ENCODE measurements at places on chromosomes 1 and 21. TPM values are rescaled to one million over a fixed set of nuclear protein-coding genes. Genes with fewer than 3 reads are reported as not detected.

LAPTM5 gene
- total RNA-seq = 7.3 TPM

TSSK3 gene
- 1.0 TPM for total RNA-seq

SYPL2 gene
- 38.6 TPM for total RNA-seq

ZNF678 gene
- total RNA-seq = 17.7 TPM

CCT3 gene
- 293 TPM for total RNA-seq

DHX9 gene
- 142 TPM for total RNA-seq

PTPRU gene
- total RNA-seq = 27.1 TPM

C1orf116 gene
- total RNA-seq = not detected

CLDN14 gene
- 3.7 TPM for total RNA-seq

GPR37L1 gene
- under 0.01 TPM for total RNA-seq
